Stomach (tissue), 19 donors: ENCODE measurements at places on chromosomes 11 and 22. TPM values are rescaled to one million over a fixed set of nuclear protein-coding genes. Genes with fewer than 3 reads are reported as not detected.

CHRDL2 gene
- total RNA-seq: 14.1 TPM

COX8A gene
- 956 TPM for total RNA-seq

GLYAT gene
- total RNA-seq: not detected

WNT11 gene
- total RNA-seq: 34.4 TPM

MPEG1 gene
- total RNA-seq: 17.4 TPM

SLC22A9 gene
- not detected for total RNA-seq

OR51F2 gene
- total RNA-seq: not detected

FAM180B gene
- total RNA-seq: 1.2 TPM

DNAJB7 gene
- not detected for total RNA-seq

TM7SF2 gene
- 7.6 TPM for total RNA-seq

SCN4B gene
- total RNA-seq: 2.2 TPM

- H3K4me3 ChIP-seq: no peak overlapping the region
- no peak for DNase-seq
- peaks cover 38% of the 10 kb centered on the region for H3K36me3 ChIP-seq
- H3K27me3 ChIP-seq: no peaks in the 10 kb centered on the region
- peaks cover 7% of the 10 kb centered on the region for H3K4me1 ChIP-seq
Measured at GRCh38 chr11:119237515-119237914, 31.4 kb downstream of the CBL start.

DNA sequence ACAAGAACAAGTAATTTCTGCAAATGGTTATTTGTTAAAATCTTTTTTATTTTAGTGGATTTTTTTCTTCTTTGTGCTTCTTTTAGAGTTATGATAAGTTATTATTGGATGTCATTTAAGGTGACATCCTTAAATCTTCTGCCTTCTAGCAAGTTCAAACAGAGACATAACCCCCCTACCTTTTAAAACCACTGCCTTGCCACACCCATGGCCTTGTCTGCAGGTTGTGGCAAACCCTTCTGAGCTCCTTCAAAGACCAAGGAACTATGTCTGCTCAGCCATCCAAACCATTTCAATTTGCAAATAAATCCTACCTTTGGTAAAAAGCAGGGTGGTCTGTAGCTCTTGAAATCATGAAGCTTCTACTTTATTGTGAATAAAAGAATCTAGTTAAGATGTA, 241.6 kb downstream of the FAM76B start:
- no peak overlapping the region for H3K4me3 ChIP-seq
- no peak for DNase-seq
- H3K36me3 ChIP-seq: no peaks in the 10 kb centered on the region
- H3K27me3 ChIP-seq: no peaks in the 10 kb centered on the region
- no peaks in the 10 kb centered on the region for H3K4me1 ChIP-seq

DNA sequence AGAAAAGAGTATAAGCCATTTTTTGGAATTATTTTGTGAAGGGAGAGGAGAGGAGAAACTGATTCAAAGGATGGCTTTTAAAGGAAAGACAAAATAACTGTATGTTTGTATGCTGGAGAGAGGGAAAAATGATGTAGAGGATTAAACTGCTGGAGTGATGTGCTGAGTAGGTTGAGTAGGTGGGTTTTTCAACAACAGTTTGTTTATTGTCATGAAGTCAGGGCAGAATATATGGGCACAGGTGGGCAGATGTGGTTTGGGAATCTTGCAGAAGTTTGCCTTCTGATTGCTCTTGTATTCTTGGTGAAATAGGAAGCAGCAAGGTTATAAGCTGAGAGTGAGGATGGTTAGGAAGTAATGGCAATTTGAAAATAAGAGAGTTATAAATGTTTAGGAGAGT, 12.1 kb downstream of the SYT9 start:
- H3K36me3 ChIP-seq: no peaks in the 10 kb centered on the region
- H3K27me3 ChIP-seq: no peaks in the 10 kb centered on the region
- DNase-seq: no peak
- H3K4me3 ChIP-seq: no peak overlapping the region
- no peak overlapping the region for H3K27ac ChIP-seq

DNA sequence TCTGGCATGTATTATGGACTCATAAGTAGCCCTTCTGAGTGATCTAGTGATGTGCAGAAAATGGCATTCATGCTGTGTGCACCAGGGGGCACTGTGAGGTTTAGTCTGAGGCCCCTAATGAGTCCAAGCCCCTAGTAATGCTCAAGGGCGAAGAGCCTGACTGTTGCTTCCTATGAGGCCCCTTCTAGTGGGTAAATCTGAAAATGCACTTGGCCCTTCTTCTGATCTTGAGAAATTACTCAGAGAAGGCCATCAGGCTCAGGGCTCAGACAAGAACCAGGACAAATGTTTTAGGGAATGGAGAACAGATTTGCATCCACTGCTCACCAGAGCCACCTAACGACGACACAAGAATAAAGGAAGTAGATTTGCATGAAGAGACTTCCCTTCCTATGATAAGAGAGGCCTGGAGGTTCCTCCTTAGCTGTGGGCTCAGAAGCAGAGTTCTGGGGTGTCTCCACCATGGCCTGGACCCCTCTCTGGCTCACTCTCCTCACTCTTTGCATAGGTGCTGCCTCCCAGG, 75.8 kb downstream of the GGTLC2 start:
- H3K36me3 ChIP-seq: no peaks in the 10 kb centered on the region
- no peaks in the 10 kb centered on the region for H3K4me1 ChIP-seq
- no peak overlapping the region for H3K4me3 ChIP-seq
- DNase-seq: peak; percentile 61
- peaks cover 11% of the 10 kb centered on the region for H3K27me3 ChIP-seq
- H3K27ac ChIP-seq: no peak overlapping the region

DNA sequence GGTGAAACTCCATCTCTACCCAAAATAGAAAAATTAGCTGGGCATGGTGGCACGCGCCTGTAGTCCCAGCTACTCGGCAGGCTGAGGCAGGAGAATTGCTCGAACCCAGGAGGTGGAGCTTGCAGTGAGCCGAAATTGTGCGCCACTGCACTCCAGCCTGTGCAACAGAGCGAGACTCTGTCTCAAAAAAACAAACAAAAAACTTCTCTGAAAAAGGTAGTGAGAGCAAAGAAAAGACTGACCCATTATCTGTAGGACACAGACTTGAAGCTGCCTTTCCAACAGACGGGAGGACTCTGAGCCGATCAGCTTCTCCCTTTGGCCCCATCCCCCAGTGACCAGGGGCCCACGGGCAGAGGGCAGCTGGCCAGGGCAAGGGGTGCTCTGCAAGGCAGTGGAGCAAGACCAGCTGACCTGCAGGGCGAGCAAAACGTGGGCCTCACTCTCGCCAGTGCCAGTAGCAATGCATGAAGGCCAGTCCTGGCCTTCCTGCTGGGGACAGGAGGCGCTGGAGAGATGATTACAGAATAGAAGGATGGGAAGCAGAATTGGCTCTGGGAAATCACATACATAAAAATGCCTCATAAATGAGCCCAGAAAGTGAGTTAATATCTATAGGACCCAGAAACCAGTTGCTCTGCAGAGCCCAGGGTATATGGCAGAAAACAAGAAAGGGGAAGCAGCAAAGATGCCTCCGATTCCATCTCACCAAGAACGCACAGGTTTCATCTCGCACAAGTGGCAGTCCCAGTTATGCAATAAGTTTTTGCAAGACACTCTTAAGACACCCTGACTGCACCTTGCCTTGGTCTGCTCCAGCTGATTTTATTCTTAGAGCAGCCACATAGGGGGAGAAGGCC, 2.8 kb downstream of the EHD1 start:
- peaks cover 59% of the 10 kb centered on the region for H3K4me1 ChIP-seq
- no peak for DNase-seq
- H3K27ac ChIP-seq: peak overlapping the region; percentile 94
- H3K27me3 ChIP-seq: no peaks in the 10 kb centered on the region

GRCh38 chr11:20887137-20887536, 217.8 kb downstream of the NELL1 start:
- H3K4me3 ChIP-seq: no peak overlapping the region
- no peaks in the 10 kb centered on the region for H3K36me3 ChIP-seq
- no peak overlapping the region for H3K27ac ChIP-seq
- no peak for DNase-seq

DNA sequence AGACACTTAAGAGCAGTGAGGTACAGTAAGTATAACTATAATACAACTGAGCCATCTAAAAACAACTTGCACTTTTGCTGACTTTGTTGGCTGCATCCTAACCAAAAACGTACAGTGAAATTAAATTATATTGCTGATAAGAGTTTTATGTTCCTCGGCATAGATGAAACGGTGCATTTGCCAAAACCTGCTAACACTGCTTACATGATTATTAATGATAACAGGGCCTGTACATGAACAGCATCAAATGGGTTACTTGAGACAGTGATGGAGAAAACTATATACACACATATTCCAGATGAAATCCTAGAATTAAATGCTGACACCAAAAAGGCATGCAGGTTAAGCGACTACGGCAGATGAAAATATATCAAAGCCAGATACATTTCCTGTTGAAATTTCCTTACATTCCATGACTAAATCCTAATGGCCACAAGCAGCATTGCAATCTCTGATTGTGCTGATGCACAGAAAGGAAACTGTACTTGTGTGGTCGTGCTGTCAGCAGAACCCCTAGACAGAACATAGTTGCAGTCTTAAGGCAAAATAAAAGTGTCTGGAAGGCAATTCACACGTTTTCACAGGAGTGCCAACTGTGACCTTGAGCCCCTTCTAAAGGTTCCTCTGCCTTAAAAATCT, 143.9 kb downstream of the CADM1 start:
- no peak overlapping the region for H3K4me3 ChIP-seq
- no peak overlapping the region for H3K27ac ChIP-seq
- H3K27me3 ChIP-seq: no peaks in the 10 kb centered on the region
- H3K36me3 ChIP-seq: no peaks in the 10 kb centered on the region

GRCh38 chr11:22728600-22729389, 62.4 kb downstream of the GAS2 start:
- H3K27me3 ChIP-seq: no peaks in the 10 kb centered on the region
- no peaks in the 10 kb centered on the region for H3K4me1 ChIP-seq
- no peak for DNase-seq
- no peak overlapping the region for H3K4me3 ChIP-seq
- H3K36me3 ChIP-seq: no peaks in the 10 kb centered on the region
- H3K27ac ChIP-seq: no peak overlapping the region

DNA sequence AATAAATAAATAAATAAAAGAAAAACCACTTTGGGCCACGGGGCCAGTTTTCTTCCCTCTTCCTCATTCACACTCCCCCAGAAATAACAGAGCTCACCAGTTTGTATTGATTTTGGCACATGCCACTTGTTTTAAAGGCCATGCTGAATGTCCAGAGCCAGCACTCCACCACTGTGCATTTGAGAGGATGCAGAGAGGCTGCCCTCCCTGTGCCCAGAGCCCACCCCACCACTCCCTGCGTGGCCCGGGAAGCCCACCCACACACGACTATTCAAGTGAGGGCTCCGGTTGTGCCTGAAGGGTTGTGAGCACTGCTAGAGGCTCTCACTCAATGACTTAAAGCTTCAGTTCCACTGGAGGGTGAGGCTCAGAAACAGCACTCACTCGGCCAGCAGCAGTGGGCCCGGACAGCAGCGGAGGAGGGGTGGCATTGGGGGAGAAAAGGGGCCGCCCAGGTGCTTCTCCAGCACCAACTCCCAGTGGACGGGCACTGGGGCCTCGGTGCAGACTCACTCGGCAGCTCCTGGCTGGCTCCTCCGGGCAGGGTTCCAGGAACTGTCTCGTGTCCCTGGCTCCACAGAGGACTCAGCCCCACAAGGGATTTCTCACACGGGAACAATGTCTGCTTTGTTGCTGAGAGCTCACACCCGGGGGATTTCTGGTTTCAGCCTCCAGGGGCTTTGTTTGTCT, 112.7 kb downstream of the SHANK2 start:
- no peak overlapping the region for H3K4me3 ChIP-seq
- no peaks in the 10 kb centered on the region for H3K27me3 ChIP-seq
- no peak overlapping the region for H3K27ac ChIP-seq
- H3K4me1 ChIP-seq: peaks cover 8% of the 10 kb centered on the region

GRCh38 chr11:121376130-121376529, 76.0 kb upstream of the SORL1 start:
- no peaks in the 10 kb centered on the region for H3K4me1 ChIP-seq
- H3K27me3 ChIP-seq: no peaks in the 10 kb centered on the region
- no peak overlapping the region for H3K27ac ChIP-seq
- H3K4me3 ChIP-seq: no peak overlapping the region
- no peak for DNase-seq
- H3K36me3 ChIP-seq: no peaks in the 10 kb centered on the region

GRCh38 chr11:45659031-45659817, 6.2 kb downstream of the CHST1 start:
- H3K36me3 ChIP-seq: no peaks in the 10 kb centered on the region
- H3K27ac ChIP-seq: peak overlapping the region; percentile 52
- H3K4me3 ChIP-seq: no peak overlapping the region

DNA sequence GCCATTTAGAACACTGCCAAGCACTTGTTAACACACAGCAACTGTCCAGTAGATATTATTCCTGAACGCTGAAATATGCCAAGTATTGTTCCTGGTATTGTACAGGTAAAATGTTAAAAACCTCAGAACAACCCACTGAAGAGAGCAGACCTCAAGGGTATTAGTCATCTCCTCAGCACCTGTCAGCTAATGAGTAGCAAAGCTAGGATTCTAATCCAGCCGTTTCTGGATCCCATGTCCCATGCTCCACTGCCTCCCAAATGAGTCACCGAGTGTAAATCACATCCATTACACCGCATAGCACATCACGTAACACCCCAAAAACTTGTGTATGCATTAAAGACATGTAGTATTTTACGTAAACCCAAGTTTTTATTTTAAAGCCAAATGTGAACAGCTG, 705.4 kb upstream of the TENM4 start:
- no peaks in the 10 kb centered on the region for H3K4me1 ChIP-seq
- no peak for DNase-seq
- no peak overlapping the region for H3K27ac ChIP-seq
- H3K36me3 ChIP-seq: no peaks in the 10 kb centered on the region
